ENCODE measurements at places on chromosomes 6 and 20.

DNA sequence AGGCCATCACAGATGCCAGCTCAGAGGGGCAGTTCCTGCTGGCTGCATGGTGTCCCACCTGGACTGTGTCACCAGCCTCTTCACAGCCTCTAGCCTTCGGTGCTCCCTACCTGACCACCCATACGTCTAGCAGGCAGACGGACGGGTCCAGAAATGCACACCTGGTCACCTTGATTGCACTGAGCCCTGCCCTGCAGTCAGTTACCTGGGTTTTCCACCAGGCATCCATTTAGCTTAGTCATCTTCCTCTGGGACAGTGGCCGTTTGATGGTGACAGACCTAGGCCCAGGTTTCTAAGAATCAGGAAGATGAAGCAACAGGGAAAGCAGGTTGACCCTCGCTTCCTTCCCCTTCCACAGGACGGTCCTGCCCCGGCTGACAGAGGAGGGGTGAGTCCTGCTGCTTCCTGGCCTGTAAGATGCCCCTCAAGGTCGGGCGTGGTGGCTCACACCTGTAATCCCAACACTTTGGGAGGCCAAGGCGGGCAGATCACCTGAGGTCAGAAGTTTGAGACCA lies 9.8 kb upstream of the BPI start:
- no peak for DNase-seq

DNA sequence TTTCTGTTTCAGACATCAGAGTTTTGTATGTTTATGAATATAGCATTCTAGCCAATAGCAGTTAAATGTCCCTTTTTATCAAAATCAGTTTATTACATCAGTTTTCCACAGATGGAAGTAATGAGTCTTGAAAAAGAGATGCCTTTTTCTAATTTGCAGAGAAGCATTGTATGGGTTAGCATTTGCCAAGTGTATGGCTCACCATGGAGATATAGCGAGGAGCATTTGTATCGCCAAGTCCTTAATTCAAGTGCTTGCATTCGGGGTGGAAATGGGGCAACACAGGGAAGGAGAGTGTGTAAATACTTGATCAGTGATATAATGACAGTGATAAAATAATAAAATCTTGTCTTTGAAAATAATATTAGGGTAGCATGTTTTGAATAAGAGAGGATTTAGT lies 42.9 kb downstream of the TXLNB start:
- no peak for DNase-seq

DNA sequence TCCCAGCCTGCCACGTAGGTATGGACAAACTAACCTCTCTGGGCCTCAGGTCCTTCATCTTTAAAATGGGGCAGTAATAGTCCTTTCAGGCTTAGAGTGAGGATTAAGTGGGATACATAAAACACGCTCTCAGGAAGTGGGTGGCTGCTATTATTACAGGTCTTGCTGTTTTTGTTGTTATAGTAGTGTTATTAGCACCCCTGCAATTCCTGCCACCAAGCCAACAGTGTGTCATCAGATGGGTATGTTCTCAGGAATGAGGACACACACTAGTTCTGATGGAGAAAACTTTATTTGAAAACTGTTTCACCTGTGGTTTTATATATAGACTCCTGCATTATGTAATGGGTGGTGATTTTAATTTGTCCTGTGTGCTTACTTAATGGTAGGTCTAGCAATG lies 131.7 kb downstream of the LRRC1 start:
- DNase-seq: no peak

- no peak for DNase-seq
Measured at GRCh38 chr6:83169106-83169505, 24.0 kb downstream of the PGM3 start.

GRCh38 chr6:158629367-158630221 lies 14.9 kb downstream of the DYNLT1 start:
- DNase-seq: peak; percentile 34

GRCh38 chr6:167847936-167848335 lies 21.2 kb downstream of the AFDN start:
- DNase-seq: no peak

DNA sequence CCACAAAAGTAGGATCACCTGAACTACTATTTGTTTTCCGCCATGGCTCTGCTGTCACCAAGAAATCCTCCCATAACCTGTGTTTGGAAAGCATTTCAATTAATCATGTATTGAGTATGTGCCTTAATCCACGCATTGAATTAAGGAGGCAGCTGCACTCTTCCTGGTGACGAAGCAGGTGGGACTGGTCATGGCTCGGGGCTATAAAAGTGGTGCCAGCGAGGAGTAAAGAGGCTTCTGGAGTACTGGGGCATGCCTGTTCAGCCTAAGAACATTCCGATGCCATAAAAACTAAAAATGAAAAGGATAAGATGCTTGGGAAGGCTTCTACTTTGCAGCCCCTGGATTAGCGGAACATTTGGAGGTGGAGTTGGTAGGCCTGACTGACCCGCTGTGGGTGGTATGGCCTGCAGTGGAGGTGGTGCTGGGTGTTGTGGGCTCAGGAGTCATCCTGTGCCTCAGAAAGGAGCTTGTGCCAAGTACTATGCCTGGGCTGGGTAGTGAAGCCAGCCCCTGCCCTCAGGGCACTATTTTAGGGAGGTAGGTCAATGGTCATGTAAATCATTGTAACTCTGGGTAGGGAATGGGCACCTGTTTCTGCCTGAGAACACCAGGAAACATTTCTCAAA lies 110.5 kb downstream of the B3GAT2 start:
- DNase-seq: no peak

GRCh38 chr6:159677506-159678165 lies 15.4 kb downstream of the SOD2 start:
- DNase-seq: no peak

- no peak for DNase-seq
Measured at GRCh38 chr6:110048221-110048875, 70.2 kb downstream of the GPR6 start.

GRCh38 chr6:142760152-142760551 lies 184.8 kb downstream of the HIVEP2 start:
- no peak for DNase-seq

- no peak for DNase-seq
Measured at GRCh38 chr6:22774129-22774528, 204.8 kb downstream of the HDGFL1 start.

DNA sequence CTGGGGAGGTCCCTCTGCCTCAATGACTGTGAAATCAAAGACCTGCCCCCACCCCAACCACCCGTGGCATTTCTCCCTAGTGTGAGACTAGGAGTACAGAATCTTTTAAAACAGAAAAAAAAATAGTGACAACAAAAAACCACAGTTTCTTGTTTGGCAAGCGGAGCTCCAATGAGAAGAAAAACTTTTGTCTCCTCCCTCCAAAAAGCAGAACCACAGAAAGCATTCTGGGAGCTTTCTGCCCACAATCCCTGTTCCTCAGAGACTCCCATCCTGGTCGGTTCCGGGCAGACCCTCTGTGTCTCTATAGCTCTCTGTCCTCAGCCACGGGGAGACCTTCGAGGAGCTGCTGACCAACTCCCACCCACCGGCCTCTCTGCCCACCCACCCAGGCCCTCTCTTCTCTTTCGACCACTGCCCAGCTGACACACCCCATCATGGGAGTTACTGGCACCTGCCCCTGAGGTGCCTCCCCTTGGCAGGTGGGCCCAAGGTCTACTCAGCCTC lies 4.9 kb downstream of the PREX1 start:
- peak; percentile 42 for DNase-seq

DNA sequence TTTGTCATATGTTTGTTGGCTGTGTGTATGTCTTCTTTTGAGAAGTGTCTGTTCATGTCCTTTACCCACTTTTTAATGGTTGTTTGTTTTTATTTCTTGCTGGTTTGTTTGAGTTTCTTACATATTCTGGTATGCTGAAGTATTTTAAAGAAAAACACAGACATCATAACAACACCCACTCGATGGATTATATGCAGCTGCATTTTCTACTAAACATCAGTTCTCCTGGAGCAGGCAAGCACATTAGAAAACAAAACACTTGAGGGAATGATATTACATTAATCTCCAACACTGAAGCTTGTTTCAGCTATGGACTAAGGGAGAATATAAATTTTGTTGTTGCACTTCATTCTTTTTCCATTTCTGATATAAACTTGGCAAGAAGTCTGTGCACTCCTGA lies 42.5 kb upstream of the RFPL4B start:
- DNase-seq: no peak

DNA sequence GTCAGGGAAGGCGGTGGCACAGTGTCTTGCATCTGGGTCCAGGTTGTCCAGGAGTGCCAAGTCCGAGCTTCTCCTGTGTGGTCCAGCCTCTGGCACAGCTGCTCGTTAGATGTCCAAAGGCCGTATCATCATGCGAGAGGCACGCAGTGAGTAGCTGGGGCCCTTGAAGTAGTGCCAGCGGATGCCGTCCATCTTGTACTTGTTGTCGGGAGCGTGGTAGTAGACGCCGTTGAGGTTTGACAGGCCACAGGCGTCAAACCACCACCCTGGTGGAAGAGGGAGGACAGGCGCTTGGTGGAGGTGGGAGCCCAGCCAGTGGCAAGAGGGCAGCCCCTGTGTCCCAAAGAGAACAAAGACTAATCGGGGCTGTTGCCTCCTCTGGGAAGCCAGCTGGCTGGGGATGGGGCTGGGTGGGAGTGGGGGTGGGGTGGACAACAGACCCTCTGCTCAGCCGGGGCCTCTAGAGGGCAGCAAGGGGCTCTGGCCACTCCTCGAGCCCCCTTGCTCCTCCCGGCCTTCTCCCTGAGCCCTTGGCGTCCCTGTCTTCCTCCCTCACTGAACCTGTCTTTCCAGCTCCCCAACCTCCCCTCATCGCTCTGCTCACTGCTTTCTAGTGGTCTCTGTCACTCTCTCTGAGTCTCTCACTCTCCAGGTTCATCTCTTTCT lies 39.5 kb downstream of the FAM110A start:
- DNase-seq: no peak

DNA sequence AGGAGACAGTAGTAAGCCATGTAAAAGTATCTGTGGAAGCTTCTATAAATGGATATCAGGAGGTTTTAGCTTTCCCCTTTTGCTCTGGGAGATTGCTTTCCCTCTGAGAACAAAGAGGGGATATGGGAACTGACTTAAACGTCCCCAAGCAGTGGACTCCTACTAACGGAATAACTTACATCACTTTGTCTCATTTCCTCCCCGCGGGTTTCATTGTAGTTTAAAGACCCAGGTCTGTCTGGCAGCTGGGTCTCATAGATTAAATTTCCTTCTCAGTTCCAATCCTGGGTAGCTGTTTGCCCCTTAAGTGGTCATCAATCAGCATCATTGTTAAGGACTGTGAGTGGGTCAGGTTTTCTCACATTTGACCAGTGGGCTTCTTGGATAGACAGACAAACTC lies 68.7 kb downstream of the PLAGL1 start:
- DNase-seq: no peak

DNA sequence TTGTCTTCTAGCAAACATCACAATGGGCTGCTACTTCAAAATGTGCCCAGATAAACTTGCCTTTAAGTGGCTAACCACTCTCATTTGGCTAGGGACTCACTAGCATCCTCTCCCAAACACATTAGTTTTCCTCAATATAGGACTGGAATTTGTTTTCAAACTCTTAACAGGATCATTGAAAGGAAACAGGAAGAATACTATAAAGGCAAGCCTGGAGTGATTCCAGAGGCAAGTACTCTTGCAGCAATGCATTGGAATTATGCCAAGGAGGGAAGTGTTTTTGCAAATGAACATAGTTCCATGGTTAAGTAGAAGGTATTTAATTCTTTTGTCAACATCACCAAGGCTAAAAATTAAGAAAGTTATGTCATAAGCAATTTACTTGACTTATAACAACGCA lies 12.2 kb downstream of the EPHA7 start:
- no peak for DNase-seq

DNA sequence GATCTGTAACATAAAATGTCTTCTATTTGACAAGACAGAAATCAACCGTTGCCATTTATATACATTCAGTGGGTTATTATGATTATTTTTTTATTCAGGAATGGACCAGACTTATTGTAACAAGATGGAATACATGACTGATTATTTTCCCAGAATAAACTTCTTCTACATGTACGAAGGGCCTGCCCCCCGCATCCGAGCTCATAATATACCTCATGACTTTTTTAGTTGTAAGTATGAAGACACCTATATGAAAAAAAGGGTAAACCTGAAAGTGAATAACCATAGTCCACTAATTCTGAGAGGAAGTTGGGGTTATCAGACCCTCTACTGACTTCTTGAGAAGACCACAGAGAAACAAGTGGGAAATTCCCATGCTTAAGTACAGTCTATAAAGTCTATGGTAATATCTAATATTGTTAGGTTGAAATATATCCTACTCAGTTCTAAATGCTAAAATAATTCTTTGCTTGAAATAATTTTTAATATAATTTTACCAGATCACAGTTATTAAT lies 15.9 kb downstream of the OR2A4 start:
- DNase-seq: no peak

DNA sequence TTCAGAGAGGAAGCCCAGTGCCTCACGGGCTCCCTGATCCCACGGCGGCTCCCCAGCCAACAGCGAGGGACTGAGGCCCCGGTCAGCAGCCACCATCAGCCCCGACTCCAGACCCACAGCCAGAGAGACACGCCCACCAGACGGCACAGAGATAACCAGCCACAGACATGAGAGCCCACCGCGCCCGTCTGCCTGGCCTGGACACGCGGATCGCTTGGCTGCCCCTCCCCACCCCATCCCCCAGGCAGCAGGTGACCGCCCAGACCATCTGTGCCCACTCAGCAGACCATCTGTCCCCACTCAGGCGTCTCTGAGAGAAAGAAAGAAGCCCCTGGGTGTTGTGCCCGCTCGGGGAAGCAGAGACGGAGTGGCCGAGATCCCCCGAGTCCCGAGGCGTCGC lies 55.5 kb upstream of the CHRNA4 start:
- no peak for DNase-seq
